ENCODE measurements at places on chromosomes 5 and 9.

DNA sequence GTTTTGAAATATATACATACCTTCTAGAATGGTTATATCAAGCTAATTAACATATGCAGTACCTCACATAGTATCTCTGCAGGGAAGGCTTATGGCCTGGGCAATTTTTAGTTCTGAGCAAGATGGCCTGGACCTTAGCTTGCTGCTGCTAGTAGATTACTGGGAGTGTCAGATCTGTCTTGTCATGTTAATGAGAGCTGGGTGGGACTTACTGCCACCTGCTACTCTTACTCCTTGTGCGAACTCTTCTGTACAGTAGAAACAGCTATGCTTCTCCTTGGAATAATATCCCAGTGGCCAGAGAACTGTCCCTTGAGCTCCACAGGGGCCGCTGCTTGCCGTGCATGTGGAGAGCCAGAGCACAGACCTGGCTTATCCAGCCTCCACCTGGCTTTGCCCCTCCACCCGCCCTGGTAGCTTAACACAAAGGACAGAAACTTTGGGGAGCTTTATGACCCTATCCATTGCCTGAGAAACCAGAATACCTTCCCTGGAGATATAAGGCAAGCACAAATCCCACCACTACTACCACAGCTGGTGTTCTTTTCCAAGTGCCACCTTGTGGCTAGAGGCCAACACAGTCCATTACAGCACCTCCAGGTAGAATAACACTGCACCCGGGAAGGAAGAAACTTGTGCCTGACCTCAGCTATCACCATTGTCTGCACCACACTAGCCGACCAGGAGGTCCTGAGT is 74.4 kb upstream of the RUSC2 start:
- H3K27ac ChIP-seq: no peak overlapping the region
- H3K4me3 ChIP-seq: no peak overlapping the region
- no peaks in the 10 kb centered on the region for H3K36me3 ChIP-seq
- no peaks in the 10 kb centered on the region for H3K4me1 ChIP-seq
- H3K27me3 ChIP-seq: peaks cover 7% of the 10 kb centered on the region

DNA sequence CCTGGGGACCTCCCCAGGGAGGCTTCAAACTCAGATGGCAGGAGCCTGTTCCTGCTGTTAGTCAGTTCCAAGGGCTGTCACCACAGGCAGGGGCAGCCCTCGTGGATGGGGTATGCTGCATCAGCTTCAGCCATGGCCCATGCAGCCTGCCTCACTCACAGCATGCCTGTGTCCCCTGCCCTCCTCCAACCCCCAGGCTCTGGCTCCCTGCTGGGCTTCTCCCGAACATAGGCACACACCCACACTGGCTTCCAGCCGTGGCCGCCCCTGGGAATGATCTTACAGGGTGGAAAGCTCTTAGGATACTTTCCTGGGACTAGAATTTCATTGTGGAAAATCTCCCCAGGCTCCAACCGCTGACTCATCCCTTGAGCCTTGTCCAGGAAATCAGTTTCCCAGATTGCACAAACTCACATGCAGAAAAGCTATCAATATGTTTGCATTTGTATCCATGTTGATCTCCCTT is 163.8 kb downstream of the SEC61B start:
- no peak overlapping the region for H3K4me3 ChIP-seq
- no peaks in the 10 kb centered on the region for H3K36me3 ChIP-seq
- H3K27me3 ChIP-seq: peaks cover 2% of the 10 kb centered on the region
- no peak for DNase-seq
- H3K27ac ChIP-seq: no peak overlapping the region

DNA sequence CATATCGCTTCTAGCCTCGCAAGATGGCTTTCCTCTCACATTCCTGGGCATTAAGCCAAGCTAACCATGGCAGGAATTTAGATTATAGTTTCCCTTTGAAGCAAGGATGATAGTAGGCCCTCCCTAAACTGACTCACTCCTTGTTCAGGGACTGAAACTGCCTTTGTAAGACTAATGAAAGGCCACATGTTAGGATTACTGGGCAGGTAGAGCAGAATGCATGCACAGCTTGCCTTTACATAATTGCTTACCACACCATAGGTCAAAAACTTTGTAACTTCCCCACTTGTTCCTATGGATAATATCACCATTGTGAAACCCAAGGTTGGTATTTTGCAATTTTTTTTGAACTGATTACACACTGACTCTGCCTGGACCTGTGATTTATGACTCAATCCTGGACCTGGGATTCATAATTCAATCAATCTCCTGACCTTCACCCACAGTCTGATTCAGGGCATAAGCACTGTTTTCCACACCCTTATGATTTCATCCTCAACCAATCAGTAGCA is 41.0 kb upstream of the PRDM9 start:
- H3K4me1 ChIP-seq: no peaks in the 10 kb centered on the region
- no peak for DNase-seq
- H3K27me3 ChIP-seq: no peaks in the 10 kb centered on the region
- H3K36me3 ChIP-seq: no peaks in the 10 kb centered on the region
- H3K27ac ChIP-seq: no peak overlapping the region

GRCh38 chr9:110573305-110573704 is 6.2 kb downstream of the SVEP1 start:
- no peaks in the 10 kb centered on the region for H3K36me3 ChIP-seq
- no peak overlapping the region for H3K4me3 ChIP-seq
- H3K4me1 ChIP-seq: no peaks in the 10 kb centered on the region
- H3K27ac ChIP-seq: no peak overlapping the region
- peaks cover 3% of the 10 kb centered on the region for H3K27me3 ChIP-seq

- DNase-seq: no peak
- no peak overlapping the region for H3K27ac ChIP-seq
- H3K27me3 ChIP-seq: no peaks in the 10 kb centered on the region
- H3K4me1 ChIP-seq: no peaks in the 10 kb centered on the region
- no peaks in the 10 kb centered on the region for H3K36me3 ChIP-seq
These were observed 28.6 kb upstream of the TNC start for GRCh38 chr9:115146581-115147021.

DNA sequence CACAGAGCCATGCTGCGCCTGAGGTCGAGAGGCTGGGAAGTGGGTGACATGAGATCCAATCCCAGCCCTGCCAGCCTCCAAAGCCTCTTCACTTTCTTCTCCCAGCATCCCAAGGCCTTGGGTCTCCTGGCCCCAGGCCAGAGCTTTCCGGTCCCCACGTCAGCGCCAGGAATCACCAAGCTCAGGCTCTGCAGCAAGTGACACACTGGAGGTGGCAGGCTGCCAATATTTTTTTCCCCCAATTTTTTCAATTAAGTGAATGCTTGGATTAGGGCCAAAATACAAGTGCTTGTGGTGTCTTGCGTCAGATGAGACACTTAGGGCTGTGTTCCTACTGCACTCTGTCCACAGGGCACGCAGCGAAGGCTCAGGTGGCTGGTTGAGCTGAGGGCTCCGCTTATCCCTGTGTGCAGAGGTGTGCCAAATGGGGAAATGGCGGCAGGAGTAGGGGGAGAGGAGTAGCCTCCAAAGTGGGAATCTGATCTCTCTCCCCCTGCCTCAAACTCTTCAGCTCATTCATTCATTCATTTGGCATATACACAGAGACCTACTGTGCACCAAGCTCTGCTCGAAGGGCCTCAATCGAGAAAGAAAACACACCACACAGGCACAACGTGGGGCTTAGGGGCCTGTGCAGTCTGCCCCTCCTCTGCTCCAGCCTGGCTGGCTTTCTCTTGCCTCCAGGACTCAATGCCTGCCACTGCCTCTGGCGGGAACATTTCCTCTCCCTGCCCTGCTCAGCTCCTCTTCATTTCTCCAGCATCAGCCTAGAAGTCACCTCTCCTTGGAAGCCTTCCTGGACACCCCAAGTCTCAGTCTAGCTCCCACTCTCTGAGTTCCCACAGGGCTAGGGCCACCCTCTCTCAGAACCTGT is 16.6 kb downstream of the SH3PXD2B start:
- no peaks in the 10 kb centered on the region for H3K27me3 ChIP-seq
- H3K36me3 ChIP-seq: no peaks in the 10 kb centered on the region
- DNase-seq: no peak

- no peak overlapping the region for H3K4me3 ChIP-seq
- no peak for DNase-seq
- no peak overlapping the region for H3K27ac ChIP-seq
- no peaks in the 10 kb centered on the region for H3K4me1 ChIP-seq
- no peaks in the 10 kb centered on the region for H3K36me3 ChIP-seq
These were observed 190.7 kb upstream of the SLC27A6 start for GRCh38 chr5:128774605-128775004.

- H3K27ac ChIP-seq: no peak overlapping the region
- DNase-seq: no peak
- H3K36me3 ChIP-seq: no peaks in the 10 kb centered on the region
- H3K4me1 ChIP-seq: no peaks in the 10 kb centered on the region
- peaks cover 13% of the 10 kb centered on the region for H3K27me3 ChIP-seq
These were observed 40.8 kb upstream of the FOXE1 start for GRCh38 chr9:97812247-97812543.

- H3K27me3 ChIP-seq: no peaks in the 10 kb centered on the region
- no peak for DNase-seq
- H3K4me3 ChIP-seq: no peak overlapping the region
- H3K4me1 ChIP-seq: no peaks in the 10 kb centered on the region
- H3K36me3 ChIP-seq: no peaks in the 10 kb centered on the region
These were observed 57.8 kb upstream of the RAI14 start for GRCh38 chr5:34598177-34598794.

DNA sequence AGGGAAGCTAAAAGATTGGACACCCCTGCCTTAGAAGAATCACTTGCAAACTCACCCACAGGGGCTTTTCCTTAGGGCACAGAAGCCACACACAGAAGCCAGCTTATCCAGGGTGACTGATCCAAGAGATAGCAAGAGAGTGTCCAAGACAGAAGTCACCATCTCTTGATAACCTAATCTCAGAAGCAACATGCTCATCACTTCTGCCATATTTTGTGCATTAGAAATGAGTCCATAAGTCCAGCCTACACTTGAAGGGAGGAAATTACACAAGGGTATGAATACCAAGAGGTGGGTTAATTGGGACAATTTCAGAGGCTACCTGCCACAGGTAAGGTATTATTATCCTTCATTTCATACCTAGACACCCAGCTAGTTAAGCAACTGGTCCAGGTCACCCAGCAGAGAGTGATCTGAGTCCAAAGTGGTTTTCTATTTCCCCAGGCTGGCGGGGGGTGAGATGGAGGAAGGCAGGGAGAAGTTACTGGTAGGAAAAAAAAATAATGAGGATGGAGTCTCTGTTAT is 3.7 kb upstream of the ERGIC1 start:
- no peaks in the 10 kb centered on the region for H3K27me3 ChIP-seq
- H3K4me3 ChIP-seq: no peak overlapping the region
- no peak for DNase-seq
- no peak overlapping the region for H3K27ac ChIP-seq

GRCh38 chr5:83750749-83751148 is 30.1 kb upstream of the HAPLN1 start:
- no peak for DNase-seq
- H3K4me3 ChIP-seq: no peak overlapping the region
- no peaks in the 10 kb centered on the region for H3K4me1 ChIP-seq
- no peak overlapping the region for H3K27ac ChIP-seq
- H3K36me3 ChIP-seq: no peaks in the 10 kb centered on the region
- no peaks in the 10 kb centered on the region for H3K27me3 ChIP-seq

- H3K27ac ChIP-seq: no peak overlapping the region
- no peak for DNase-seq
- H3K27me3 ChIP-seq: peaks cover 6% of the 10 kb centered on the region
These were observed 7.0 kb downstream of the GRIN1 start for GRCh38 chr9:137145731-137146526.

GRCh38 chr9:86353655-86354010 is 577 bp downstream of the TUT7 start:
- no peak for DNase-seq
- peak overlapping the region; percentile 82 for H3K27ac ChIP-seq
- peak overlapping the region; percentile 99 for H3K4me3 ChIP-seq
- no peaks in the 10 kb centered on the region for H3K36me3 ChIP-seq
- peaks cover 49% of the 10 kb centered on the region for H3K4me1 ChIP-seq
- no peaks in the 10 kb centered on the region for H3K27me3 ChIP-seq

- H3K36me3 ChIP-seq: no peaks in the 10 kb centered on the region
- H3K4me1 ChIP-seq: no peaks in the 10 kb centered on the region
- no peaks in the 10 kb centered on the region for H3K27me3 ChIP-seq
- H3K27ac ChIP-seq: no peak overlapping the region
- no peak for DNase-seq
These were observed 50.0 kb upstream of the NUDT12 start for GRCh38 chr5:103612545-103612944.
